ENCODE measurements at places on chromosomes 2 and 18. TPM values are rescaled to one million over a fixed set of nuclear protein-coding genes. Genes with fewer than 3 reads are reported as not detected.
A peak's percentile ranks its signal among the peaks of the same experiment; 100 is the strongest.

Gene ANKRD30BL
- total RNA-seq = not detected

Gene TUBB8B
- total RNA-seq = not detected

Gene GNAL
- total RNA-seq = 2.5 TPM

Gene OR6B2
- not detected for total RNA-seq

Gene CPO
- not detected for total RNA-seq

Gene XIRP2
- total RNA-seq = not detected

Gene VWA3B
- not detected for total RNA-seq

Gene CCDC141
- total RNA-seq = 1.1 TPM

Gene EN1
- total RNA-seq = not detected

DNA sequence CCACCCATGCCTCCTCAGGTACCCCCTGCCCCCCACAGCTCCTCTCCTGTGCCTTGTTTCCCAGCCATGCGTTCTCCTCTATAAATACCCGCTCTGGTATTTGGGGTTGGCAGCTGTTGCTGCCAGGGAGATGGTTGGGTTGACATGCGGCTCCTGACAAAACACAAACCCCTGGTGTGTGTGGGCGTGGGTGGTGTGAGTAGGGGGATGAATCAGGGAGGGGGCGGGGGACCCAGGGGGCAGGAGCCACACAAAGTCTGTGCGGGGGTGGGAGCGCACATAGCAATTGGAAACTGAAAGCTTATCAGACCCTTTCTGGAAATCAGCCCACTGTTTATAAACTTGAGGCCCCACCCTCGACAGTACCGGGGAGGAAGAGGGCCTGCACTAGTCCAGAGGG is 803 bp upstream of the DES start:
- DNase-seq = no peak

DNA sequence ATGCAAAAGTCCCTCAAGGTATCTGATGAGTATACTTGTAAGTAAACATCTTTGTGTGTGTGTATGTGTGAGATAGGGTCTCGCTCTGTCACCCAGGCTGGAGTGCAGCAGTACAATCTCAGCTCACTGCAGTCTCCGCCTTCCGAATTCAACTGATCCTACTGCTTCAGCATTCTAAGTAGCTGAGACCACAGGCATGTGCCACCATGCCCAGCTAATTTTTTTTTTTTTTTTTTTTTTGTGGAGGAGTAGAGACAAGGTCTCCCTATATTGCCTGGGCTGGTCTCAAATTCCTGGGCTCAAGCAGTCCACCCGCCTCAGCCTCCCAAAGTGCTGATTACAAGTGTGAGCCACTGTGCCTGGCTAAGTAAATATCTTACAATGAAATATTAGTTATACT is 23.2 kb downstream of the ADAM17 start:
- DNase-seq = no peak

DNA sequence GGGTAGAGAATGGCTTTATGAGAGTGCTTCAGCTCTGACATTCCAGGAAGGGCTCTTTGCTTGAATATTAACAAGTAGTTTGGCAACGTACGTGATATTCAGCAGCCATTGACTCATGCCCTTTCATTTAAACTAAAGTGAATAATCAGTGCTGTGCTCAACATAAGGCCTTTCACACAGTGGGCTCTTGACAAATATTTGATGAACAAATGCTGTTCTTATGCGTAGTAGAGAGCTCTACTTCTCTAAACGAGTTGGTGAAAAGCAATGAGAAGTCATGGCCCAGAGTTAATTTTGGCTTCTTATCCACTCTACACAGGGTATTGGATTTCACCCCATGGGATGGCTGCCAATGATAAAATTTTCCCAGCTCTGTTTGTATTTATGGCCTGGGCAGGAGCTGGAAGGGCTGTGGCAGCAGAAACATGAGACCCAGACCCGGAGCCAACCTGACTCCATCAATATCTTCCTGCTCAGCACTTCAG is 338.9 kb downstream of the CCDC85A start:
- no peak for DNase-seq

GRCh38 chr2:181396256-181397123 is 60.7 kb upstream of the ITGA4 start:
- no peak for DNase-seq

DNA sequence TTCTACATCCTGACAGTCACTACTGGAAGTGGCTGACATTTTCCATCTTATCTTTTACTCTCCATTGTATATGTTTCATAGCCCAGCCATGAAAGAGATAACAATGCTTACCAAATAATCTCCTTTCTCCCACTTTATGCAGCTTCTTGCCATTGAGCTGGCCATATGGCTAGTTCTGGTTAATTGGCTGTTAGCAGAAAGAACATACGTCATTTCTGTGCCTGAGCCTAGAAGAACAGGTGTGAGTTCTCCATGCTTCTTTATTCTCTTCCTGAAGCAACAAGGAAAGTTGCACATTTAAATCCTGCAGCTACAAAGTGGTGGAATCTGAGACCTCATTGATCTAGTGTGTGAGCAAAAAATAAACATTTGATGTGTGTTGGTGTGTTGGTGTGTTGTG is 82.0 kb upstream of the FSHR start:
- DNase-seq = no peak

- DNase-seq = no peak
Observed at GRCh38 chr2:205212357-205212756, 469.9 kb upstream of the NRP2 start.

DNA sequence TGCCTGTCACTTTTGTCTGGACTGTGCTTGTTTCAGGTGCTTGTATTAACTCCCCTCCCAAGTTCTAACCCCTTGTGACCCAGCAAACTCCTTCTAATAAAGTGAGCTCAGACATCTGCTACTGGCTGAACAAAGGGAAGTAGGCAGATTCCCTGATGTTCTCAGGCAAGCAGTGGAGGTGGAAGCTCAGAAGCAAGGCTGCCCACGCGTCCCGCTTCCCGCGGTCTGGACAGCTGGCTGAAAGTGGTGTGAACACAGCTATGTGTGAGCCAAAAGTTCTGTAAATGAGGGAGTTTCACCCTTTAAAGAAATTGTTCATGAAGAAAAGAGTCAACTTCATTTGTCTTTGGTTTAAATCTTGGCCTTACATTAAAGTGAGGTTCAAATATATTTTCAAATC is 40.0 kb downstream of the NAPG start:
- no peak for DNase-seq

- no peak for DNase-seq
Observed at GRCh38 chr2:121547646-121548045, 17.0 kb downstream of the RNU4ATAC start.

GRCh38 chr2:27909901-27910300 is 19.4 kb downstream of the BABAM2 start:
- no peak for DNase-seq

DNA sequence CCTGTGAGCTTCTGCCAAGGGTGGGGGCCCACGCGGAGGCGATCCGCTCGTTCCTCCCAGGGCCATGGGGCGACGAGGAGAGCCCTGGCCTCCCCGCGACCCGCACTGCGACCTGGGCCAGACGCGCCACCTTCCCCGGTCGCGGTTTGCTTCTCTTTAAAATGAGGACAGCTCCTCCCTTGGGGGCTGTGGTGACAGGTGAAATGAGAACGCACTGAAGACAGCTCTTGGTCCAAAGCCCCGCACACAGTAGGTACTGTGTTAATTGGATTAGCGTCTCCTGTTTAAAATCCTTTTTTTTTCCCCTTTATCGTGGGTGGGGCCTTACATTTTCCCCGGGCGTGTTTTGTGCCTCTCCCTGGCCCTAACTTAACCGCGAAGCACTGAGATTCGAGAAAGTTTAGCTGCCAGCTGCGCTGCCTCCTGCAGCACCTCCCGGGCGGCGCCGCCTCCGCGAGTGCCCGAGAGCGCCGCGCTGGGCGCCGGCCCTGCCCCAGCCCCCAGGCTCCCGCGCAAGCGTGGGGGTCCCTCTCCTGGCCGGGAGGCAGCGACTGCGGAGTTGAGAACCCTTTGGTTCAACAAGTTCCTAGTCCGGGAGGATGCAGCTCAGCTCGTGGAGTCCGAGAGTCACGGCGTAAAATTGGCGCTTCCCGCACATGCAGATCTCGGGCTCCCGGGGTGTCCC is 1.1 kb downstream of the HPCAL1 start:
- DNase-seq = peak; percentile 70

GRCh38 chr2:186570604-186571003 is 19.3 kb upstream of the ITGAV start:
- DNase-seq = no peak

- DNase-seq = no peak
Observed at GRCh38 chr18:59460072-59460420, 101.0 kb upstream of the LMAN1 start.

GRCh38 chr2:182241936-182242335 is 184.9 kb downstream of the PDE1A start:
- no peak for DNase-seq

- DNase-seq = no peak
Observed at GRCh38 chr2:208674919-208675318, 268.3 kb downstream of the PTH2R start.

DNA sequence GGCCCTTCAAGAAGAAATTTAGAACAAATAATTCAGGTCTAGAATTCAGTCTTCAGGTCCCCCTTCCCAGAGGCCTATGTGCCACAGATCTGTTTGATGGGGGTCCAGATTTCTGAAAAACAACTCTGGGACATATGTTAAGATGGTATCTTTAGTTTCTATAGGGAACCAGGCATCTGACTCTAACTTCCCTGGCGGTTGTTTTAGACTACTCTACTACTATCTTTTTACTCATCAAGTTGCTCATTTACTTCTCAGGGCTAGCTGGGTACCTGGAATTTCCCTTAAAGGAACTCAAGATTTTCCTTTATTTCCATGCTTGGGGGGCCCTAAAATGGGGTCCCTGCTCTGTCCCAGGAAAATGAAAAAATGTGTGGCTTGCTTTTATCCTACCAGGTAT is 114.7 kb upstream of the RAB6C start:
- DNase-seq = no peak

DNA sequence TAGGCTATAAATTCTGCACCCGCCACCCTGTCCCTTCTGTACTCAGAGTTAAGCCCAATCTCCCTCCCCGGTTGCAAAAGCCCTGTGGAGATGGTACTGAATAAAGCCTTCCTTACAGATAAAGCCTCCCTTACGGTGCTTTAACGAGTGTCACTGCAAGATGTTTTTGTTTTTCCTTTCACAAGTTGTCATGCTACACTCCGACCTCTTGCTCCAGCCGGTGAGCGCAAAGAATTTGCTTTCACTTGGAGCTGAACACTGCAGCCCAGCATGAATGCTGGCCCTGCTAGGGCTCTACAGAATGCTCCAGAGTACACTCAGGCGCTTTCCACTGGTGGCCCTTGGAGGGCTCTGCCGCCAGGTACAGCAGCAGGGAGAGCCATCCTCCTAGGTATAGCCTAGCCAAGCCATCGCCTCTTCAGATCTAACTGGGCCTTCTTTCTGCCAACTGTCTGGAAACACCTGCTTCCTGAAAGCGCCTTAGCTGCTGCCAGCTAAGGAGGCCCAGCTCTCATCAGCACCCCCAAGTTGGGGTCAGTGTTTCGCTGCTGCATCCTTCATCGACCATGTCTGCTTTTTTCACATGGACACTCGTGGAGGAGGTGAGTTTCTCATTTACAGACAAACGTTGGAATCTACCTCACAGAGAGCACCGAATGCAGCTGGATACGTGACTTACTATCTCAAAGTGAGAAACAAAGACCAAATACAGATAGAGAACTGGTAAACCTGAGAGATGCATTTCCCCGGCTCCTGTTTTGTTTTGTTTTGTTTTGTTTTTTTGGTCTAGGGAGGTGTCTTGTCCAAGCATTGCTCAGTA is 13.4 kb upstream of the CREG2 start:
- DNase-seq = no peak

- no peak for DNase-seq
Observed at GRCh38 chr2:198134293-198134955, 330.0 kb downstream of the PLCL1 start.

DNA sequence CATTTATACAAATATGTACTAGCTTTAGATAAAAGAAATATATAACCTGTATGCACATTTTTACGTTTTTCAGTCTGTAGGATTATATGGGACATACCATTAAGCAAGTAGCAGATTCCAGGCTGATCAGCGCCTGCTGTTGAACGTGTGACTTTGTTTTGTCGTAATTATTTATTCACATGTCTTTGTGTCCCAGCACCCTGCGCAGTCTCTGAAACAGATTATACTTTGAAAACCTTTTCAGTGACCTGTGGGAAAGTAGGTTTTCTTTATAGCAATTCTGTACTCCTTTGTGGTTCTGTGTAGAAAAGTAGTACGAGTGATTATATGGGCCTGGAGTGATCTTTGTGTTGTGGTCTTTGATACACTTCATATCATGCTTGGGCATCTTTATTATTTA is 68.5 kb downstream of the MTA3 start:
- no peak for DNase-seq

- no peak for DNase-seq
Observed at GRCh38 chr18:49481317-49481716, 5.7 kb downstream of the C18orf32 start.

- DNase-seq = peak; percentile 56
Observed at GRCh38 chr18:58313491-58314032, 269.5 kb downstream of the NEDD4L start.

- DNase-seq = no peak
Observed at GRCh38 chr18:57833441-57834101, 30.5 kb upstream of the ATP8B1 start.

DNA sequence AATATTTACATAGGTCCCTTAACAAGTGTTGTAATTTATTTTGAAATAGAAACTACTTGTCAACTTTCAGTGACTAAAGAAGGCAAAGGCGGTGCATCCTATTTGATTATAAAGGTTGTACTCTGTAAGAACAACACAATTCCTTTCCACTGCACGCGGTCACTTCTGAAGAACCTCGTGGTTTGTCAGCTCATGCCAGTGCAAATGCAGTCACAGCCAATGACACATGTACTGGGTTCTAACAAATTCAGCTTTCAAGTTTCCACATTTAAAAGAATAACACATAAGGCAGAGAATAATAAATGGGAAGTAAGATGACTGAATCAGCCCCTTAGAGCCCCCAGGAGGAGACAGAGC is 39.7 kb downstream of the CYB5A start:
- DNase-seq = no peak

GRCh38 chr18:45786941-45787340 is 38.5 kb upstream of the SIGLEC15 start:
- DNase-seq = no peak
